ENCODE measurements at places on chromosomes 5 and 9.

DNA sequence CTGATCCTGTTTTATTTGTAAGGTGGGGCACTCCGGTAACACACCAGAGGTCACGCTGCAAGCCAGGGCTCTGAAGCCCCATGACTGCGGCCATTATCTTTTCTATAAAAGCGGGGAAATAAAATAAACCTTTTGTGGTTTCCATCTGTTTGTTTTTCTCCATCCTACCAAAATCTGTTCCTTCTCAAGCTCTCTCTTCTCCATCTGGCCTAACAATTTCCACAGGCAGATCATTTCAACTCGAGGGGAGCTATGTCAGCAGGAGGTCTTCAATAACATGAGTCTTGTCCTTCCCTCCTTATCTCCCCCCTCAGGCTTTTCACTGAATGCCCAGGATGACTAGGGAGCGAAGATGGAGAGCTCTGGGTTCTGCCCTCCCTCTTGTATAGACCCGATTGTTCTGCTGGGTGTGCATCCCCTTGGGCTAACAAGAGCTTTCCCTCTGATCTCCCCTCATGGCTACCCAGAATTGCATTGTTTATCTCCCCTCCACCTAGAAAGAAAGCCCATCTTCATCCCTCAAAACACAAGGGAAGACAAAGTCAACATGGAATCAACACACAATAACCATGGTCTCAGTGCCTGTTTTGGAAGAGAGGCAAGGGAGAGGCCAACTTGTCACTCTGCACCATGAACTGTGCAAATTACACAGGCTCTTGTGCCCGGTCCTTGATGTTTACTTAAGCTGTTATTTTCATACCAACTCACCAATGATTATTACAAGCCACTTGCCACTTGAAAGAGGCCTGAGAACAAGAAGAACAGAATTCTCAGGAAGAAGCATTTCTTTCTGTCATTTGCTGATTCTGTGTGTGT lies 187.8 kb downstream of the FANCC start:
- no peak for DNase-seq

GRCh38 chr5:139341689-139342422 lies at the start of gene PAIP2:
Gene PAIP2, plus strand, starts transcription at chr5:139341854. Its CDS starts 21,931 bp downstream, at chr5:139363785.
- peak; percentile 96 for DNase-seq

DNA sequence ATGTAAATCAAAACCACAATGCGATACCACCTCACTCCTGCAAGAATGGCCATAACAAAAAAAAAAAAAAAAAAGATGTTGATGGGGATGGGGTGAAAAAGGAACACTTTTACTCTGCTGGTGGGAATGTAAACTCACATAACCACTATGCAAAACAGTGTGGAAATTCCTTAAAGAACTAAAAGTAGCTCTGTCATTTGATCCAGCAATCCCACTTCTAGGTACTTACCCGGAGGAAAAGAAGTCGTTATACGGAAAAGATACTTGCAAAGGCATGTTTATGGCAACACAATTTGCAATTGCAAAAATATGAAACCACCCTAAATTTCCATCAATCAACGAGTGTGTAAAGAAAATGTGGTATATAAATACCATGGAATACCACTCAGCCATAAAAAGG lies 205.0 kb downstream of the TENT4A start:
- DNase-seq: no peak

DNA sequence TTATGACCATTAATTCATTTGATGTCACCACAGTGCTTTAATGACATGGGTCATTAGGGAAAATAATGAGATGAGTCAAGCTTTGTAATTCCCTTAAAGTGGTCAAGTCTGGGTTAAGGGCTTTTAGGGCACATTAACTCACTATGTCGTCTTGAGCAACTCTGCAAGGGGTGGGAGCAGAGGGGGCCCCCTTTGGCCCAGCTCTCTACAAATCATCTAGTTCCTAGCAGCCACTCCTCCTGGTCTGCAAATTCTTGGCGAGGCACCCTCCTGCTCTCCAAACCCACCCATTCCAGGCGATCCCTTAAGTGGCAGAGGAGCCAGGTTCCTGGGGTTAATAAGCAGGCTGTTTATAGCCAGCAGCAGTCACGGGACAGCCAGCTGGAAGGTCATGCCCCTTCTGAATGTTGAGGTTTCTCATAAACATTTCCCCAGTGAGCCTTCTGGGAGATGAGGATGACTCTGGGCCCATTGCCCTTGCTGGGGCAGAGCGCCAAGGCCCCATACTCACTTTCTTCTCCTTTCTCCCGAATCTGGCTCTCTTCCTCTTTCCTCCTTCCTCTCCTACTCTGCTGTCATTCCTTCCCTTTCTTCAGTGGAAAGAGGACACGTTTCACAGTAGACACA lies 14.3 kb upstream of the GPX3 start:
- DNase-seq: peak; percentile 41

GRCh38 chr5:106397700-106398099 lies 1273.0 kb downstream of the EFNA5 start:
- peak; percentile 77 for DNase-seq

GRCh38 chr9:125511789-125512660 lies 195.0 kb downstream of the MAPKAP1 start:
- no peak for DNase-seq

Measured in AG08395 (cell line).